ENCODE measurements at places on chromosomes 7 and 10. TPM values are rescaled to one million over a fixed set of nuclear protein-coding genes. Genes with fewer than 3 reads are reported as not detected.

DNA sequence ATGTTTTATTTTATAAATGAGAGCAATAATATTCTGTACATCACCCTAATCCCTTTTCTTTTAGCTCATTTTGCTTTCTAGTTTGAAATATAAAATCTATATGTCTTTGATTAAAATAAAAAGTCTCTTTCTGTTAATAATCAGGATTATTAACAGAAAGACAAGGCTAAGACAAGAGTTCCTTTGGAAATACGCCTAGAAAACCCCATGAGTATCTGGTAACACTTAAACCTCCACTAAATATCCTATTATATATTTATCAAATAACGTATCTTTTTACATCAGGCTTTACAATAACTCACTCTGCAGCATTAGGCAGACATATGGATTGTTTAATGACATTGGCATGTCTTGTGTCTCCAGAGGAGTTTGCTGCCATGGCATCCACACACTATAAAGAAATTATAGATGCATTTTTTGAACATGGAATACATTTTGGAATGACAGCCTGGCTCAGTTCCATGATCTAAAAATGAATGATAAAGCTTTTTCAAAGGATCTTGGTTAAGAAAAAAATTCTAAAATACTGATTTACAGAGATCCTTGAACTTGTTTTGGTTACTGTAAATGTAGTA is 98.7 kb downstream of the TMEM26 start:
- DNase-seq = no peak

GRCh38 chr7:20597339-20597738 is 18.1 kb upstream of the ABCB5 start:
- no peak for DNase-seq

DNA sequence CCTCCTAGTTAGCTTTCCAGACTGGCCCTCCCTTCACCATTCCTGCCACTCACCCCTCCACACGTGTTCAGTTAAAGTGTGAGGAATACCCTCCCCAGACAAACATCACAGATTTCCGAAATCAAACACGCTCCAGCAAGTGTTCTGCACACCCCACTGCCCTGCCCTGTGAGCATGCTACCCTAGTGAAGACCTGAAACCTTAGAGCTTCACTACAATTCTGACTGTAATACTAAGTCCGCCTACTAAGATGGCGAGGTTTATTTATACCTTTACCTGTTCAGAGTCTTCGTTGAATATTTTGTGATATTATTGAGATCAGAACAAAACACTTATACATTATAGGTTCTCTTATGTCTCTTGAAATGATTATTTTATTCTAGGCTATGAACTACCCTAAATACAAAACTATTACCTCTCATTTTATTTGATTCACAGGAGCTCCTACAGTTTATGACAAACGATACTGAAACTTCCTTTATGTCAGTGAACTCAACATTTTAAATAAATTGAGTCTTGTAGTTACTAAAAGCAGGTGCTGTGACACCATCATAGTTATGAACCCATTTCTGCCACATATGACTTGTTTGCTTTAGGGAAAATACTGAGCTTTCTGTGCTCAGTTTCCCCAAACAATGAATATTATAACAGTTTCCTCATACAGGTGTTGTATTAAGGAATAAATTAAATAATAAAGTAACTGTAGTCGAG is 8.6 kb downstream of the SCIN start:
- no peak for DNase-seq

DNA sequence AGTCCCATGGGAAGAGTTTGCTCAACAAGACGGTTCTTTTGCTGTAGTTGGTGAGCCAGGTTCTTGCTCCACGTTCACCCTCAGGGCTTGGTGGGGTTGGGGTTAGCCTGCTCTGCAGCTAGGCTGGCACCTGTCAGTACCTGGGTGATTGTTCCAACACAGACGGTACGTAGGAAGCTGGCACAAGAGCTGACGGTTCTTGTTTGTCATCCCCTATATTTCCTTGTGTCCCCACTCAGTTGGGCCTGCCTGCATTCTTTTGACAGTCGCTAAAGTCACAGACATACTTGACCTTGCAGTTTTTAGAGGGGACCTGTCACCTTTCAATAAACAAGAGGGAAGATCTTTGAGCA is 40.2 kb upstream of the SYPL1 start:
- DNase-seq = no peak

DNA sequence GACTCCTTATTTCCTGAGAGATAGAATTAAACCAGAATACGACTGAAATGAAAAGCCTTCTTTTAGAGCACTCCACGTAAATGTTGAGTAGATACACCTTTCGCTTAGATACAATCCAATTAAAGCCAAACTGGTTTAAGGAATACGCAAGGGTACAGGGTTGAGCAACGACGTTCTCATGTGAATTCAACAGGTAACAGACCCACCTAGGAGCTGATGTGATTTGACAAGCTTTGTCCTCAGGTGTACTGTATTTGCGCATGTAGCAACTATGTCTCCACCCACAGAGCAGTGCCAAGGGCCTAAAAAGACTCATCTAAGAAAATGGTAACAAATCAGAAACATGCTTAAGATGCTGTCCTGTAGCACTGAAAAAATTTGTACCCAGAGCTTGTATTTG is 139.6 kb downstream of the GATA3 start:
- no peak for DNase-seq

DNA sequence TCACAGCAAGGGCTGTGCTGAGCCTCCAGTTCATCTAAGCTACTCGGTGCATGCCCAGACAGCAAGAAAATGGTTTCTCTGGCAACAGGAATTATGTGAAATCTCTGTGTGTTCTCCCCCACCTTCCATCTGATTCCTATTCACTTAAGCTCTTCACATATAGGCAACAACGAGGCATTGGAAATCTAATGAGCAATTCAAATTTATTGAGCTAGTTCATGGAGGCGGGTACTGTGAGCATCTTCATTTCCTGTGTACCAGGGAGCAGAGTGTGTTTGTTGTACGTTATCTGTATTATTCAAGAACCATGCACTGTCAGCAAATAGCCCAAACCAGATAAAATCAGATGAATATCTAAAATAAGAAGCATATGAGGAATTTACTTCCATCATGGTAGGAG is 739.1 kb downstream of the MAGI2 start:
- no peak for DNase-seq

GRCh38 chr10:99430116-99430450 is 341 bp downstream of the GOT1 start:
- no peak for DNase-seq

DNA sequence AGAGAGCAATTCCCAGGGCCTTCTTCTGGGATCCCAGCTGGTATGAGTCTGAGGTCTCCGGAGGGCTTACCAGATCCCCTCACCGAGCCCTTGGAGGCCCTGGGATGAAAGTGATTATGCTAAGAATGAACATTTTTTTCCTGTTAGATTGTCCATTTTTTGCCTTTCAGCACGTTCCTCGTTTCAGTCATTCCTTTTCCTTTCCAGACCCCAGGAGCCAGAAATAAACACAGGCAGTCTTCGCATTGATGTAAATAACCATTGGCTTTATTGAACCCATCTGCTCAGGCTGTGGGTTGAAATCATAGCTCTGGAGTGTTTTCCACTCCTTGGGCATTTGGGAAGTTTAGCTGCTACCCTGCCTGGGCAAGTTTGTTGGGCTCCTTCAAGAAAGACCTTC is 320.9 kb upstream of the AUTS2 start:
- DNase-seq = no peak

DNA sequence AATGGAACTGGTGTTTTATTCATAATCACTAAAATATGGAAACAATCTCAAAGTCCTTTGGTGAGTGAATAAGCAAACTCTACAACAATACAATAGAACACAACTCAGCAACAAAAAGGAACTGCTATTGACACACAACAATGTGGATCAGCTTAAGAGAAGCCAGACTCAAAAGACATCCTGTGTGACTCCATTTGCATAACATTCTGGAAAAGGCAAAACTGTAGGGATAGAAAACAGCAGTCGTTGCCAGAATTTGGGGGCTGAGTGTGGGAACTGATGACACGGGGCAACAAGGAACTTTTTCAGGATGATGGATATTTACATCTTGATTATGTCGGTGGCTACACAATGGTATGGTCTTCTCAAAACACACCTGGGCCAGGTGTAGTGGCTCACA is 32.4 kb upstream of the SVIL start:
- no peak for DNase-seq

DNA sequence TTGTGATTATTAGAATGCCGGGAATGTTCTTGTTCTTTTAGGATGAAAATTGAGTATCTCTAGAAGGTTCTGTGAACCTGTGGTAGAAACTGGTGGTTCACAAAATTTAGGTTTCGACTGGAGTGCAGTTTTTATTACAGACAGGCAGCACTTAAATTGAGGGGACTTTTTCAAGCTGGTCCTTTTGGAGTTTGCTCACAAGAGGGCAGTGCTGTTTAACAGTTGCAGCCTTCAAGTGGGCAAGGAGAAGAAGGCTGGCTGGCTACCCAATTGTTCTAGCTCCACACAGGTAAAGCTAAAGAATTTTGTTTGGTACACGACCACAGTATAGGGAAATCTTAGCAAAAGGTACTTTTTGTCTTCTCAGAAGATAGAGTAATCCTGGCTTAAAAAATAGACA is 233.6 kb downstream of the SNX13 start:
- peak; percentile 10 for DNase-seq

DNA sequence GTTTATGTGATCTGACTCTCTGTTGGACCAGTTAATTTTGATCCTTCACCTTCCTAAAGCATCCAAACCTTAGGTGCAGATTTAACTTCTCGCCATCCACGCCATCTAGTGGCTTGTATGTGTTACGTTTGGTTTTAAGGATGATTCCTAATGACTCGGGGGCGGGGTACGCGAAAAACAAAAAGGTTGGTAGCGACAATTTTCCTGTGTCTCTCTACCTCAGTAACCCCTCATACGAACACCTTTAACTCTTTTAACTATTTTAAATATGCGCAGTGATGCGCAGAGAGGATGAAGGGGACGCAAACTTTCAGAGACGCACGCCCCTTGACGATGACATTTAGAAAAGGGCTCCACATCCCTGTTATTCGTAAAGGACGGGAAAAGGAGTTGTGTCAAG is 714 bp upstream of the KCND2 start:
- DNase-seq = no peak

GRCh38 chr7:47414342-47415317 is 167.3 kb downstream of the TNS3 start:
- no peak for DNase-seq

DNA sequence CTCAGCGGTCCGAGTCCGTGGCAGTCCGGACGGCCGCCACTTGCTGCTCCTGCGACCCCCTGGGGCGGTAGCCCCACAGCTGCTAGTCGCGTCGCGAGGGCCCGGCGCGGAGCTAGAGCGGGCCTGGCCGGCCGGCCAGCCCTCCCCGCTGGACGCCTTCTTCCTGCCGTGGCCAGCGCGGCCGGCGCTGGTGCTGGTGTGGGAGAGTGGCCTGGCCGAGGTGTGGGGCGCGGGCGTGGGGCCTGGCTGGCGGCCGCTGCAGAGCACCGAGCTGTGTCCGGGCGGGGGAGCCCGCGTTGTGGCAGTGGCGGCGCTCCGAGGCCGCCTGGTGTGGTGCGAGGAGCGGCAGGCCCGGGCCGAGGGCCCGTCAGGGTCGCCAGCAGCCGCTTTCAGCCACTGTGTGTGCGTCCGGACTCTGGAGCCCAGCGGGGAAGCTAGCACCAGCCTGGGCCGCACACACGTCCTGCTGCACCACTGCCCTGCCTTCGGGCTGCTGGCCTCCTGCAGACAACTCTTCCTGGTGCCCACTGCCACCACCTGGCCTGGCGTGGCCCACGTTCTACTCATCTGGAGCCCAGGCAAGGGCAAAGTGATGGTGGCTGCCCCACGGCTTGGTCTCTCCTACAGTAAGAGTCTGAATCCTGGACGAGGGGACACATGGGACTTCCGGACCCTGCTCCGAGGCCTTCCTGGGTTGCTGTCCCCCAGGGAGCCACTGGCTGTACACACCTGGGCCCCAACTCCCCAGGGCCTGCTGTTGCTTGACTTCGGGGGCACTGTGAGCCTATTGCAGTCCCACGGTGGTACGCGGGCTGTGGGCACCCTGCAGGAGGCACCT is 631 bp downstream of the HPS6 start:
- DNase-seq = peak; percentile 24

DNA sequence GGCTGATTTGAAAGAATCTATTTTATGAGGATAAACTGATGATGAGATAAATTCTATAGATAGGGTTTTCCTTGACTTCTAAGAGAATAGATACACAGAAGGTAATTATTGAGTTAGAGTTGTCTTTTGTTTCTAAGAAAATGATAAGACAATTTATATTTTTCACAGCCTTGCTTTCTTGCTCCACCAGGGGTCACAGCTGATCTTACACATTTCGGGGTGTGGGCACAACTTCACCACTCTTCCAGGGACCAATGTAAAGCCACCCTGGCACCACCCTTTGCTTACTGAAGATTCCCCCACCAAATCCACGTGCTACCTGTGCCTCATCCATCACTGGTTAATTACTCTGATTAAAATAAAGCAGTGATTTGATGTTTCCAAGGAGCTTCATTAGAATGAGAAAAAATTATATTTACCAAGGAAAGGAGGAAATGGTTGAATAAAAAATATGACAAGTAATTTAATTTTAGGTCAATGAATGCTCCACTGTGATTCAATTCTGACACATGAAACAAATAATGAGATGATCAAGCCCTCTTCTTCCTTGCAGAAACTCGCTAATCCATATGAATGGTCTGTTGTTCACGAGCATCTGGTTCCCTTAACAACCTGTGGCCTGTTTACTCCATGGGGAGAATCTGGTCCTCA is 177.3 kb upstream of the TNS3 start:
- DNase-seq = no peak

DNA sequence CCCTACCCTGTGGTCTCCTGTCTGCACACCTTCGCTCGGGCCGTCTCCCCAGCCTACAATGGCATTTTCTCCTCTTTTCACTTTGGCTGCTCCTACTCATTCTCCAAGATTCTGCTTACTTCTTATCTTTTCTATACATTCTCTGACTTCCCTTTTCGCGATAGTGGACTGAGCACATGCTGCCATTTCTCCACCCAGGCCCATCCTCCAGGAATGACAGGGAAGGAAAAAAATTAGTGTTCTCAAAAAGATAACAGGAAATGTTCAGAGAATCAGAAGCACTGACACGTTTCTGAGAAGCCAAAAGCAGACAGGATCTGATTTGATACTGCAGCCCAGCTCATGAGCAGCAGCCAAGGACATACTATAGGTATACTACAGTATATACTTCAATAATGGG is 6.4 kb upstream of the ANXA11 start:
- no peak for DNase-seq

GRCh38 chr7:26306790-26307189 is 15.1 kb downstream of the SNX10 start:
- no peak for DNase-seq

DNA sequence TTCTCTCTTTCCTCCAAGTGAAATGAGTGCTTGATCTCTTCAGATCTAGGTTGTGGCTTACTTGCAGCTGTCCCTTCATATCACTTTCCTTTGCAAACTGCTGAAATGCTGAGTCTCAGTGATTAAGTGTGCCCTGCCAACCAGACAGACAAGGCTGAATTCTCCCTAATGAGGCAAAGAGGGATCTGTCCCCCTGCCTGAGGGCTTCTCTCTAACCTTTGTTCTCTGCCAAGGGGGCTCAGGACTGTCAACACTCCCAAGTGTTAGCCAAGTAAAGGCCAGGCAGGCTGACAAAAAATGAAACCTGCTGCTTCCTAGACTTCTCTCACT is at the start of gene MSS51:
MSS51 (minus strand) TSS at position 24 of the 330 bp plus-strand sequence. CDS start 5,277 bp downstream, outside the sequence.
- DNase-seq = no peak

The GIMAP2 gene
- polyA plus RNA-seq = 110 TPM

The DEPP1 gene
- not detected for polyA plus RNA-seq

The POLD2 gene
- 89.4 TPM for polyA plus RNA-seq

The SFRP4 gene
- not detected for polyA plus RNA-seq

The MCU gene
- polyA plus RNA-seq = 11.1 TPM

The SPDYE18 gene
- polyA plus RNA-seq = not detected

The NUDT13 gene
- 1.6 TPM for polyA plus RNA-seq

Data from CD4-positive, alpha-beta memory T cell (primary cell).